ENCODE measurements at places on chromosomes 3 and 15.

GRCh38 chr3:50160561-50160983 lies 5.4 kb downstream of the SEMA3F start:
- no peak for DNase-seq

DNA sequence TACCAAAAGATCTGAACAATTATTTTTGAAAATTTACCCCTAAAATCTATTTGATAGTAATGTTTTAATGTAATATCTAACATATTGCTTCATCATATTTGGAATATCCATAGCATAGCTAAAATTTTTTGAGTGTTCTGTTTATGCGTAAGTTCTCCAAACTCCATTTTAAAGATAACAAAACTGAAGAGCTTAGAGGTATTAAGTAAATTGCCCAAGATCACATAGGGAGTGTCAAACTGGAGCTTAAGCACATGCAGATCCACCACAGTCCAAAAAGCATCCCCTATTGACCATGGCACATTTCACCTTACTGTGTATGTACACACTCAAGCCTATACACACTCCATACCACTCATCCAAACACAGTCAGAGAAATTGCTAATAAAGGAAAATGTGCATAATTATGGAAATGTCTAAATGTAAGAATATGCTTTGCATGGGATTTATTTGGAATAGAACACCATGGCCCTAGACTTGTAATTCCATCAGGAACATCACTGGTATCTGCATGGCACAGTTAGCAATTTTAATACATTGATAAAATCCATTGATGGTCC lies 85.2 kb upstream of the TGFBR2 start:
- no peak for DNase-seq

- DNase-seq: peak; percentile 3
These were observed at the start of gene SST for GRCh38 chr3:187669675-187670504. Gene SST, minus strand, starts transcription at chr3:187670394. Its CDS starts 103 bp downstream, at chr3:187670291.

GRCh38 chr15:81166636-81167305 lies 29.9 kb upstream of the IL16 start:
- DNase-seq: no peak

DNA sequence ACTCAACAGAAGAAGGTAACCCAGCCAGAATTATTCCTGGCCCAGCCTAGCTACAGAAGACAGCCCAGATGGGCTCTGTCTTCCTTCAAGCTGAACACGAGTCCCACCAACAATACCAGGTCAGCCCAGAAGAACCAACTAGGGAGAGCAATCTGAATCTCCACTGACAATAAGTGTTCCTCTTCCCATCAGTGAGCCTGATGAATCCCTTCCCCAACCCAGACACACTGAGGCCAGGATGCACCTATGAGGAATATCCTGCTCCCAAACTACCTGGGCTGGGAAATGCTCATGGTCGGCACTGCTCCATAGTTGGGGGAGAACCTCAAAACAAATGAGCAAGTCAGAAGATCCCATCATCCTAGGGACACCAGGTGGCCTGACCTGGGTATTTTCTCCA lies 351.1 kb downstream of the OCA2 start:
- DNase-seq: no peak
